ENCODE measurements at places on chromosomes 2 and 18.

GRCh38 chr18:55345103-55345950 is 242.7 kb downstream of the TCF4 start:
- DNase-seq: no peak

GRCh38 chr2:7281231-7282201 is 364.3 kb downstream of the RNF144A start:
- DNase-seq: no peak

DNA sequence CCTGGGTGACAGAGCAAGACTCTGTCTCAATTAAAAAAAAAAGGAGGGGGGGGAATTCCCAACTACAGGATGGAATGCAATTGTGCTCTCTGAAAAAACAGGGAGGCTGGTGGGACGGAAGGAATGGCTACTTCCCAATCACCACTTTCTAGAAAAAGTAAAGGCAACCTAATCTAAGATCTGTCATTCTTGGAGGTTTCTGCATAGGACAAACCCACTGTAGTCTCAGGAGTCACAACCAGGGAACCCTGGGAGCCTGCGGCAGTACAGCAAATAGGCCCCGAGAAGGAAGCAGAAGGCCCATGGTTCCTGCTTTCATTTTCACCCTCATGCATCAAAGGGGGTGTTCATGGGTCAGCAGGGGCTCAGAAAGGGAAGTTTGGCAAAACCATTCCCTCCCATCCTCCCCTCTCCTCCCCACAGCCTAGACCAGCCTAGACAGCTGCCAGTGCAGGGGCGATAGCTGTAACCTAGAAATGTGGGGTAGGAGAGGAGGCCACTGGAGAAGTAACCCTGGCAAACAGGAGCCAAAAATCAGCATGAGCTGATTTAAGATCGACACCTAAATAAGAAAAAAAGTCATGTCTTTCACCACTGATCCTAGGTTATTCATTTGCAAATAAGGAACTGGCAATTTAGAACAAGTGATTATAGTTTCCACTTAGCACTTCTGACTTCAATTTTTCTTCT is 48.0 kb downstream of the TRABD2A start:
- no peak for DNase-seq

- no peak for DNase-seq
Observed at GRCh38 chr2:60167089-60167488, 386.4 kb downstream of the BCL11A start.

DNA sequence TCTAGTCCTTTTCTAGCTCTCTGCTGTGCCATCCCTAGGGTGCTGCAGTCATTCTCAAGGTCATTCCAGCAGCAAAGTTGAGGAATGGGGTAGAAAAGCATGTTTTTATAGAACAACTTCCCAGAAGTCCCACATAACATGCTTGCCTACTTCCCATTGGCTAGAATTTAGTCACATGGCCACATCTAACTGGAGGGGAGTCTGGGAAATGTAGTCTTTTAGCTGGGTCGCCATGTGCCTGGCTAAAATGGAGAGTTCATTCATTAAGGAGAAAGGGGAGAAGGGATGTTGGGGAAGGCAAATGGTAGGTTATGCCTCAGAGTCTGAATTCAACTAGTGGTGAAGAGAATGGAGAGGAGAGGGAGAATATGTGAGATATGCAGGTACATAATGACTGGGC is 85.7 kb downstream of the SLC4A3 start:
- no peak for DNase-seq

GRCh38 chr2:160555420-160556071 is 61.9 kb upstream of the RBMS1 start:
- no peak for DNase-seq

Measured in NCI-H1436 treated with DMSO at 0.1 percent for 48 hours (cell line).